ENCODE measurements at places on chromosomes 11 and 22.

DNA sequence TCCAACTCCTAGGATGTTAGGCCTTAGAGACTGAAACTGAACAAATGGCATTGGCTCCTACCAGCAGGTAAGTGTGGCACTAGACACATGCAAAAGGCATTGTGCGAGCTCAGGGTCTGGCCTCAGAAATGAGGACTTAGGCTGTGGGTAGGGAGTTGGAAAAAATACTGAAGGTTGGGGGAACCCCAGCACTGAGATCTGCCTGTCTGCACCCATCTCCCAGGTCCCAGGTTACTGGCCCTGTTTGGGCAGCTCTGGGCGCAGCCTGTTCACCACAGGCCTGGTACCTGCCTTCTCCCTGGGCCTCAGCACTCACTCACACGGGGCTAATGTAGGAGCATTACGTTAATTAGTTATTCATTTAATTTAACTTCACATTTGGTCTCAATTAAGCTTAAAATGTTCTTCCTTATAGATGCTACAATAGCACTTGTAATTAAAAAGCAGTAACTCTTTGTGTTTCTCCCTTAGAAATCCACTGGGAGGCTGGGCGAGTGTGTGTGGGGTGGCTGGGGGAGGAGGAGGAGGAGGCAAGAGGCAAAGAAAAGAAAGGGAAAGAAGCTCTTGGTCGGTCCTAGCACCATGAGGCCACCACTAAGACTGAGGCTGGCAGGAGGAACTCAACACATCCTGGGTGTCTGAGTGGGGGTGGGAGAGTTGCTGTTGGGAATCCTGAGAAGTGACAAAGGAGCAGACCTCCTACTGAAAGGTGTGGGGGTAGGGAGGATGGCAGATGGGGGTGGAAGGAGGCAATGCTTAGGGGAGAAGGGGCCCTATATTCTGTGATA, 19.4 kb downstream of the TMEM218 start:
- DNase-seq: no peak

- no peak for DNase-seq
Measured at GRCh38 chr11:19739872-19740271, 27.2 kb downstream of the NAV2 start.

- DNase-seq: peak; percentile 99
Measured at GRCh38 chr11:65354265-65355012, at the start of gene TIGD3. Gene TIGD3 (plus strand): TSS chr11:65354751. CDS start chr11:65355809, 1,058 bp downstream.

DNA sequence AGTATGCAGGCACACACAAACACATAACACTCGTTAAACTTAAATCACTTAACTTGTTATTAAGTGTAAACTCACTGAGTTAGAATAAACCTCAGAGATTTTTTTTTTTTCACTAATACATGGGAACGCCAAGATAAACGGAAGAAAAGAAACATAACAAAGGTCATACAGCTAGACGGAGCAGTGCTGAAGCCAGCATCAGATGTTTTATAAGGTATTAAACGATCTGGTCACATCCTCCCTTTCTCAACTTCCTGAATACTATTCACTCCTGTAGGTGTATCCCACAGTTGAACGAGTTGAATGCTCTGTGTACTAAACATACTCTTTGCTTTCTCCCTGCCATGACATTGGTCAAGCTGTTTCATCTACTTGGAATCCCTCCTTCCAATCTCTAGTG, 212.0 kb downstream of the SWAP70 start:
- no peak for DNase-seq

DNA sequence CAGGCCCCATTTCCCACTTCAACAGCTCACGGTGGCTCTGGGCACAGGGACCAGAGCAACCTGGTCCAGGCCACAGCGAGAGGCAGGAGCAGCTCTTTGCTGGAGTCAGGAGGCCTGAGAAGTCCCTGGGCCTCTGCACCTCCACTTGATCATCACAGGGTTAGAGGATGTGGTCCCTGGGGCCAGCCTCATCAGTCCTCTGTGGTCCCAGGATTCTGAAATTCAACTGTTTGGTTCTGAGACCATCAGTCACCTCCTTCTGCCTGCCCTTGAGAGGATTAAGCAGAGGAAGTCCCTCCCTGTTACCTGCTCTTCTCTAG, 24.9 kb upstream of the CBX7 start:
- no peak for DNase-seq

DNA sequence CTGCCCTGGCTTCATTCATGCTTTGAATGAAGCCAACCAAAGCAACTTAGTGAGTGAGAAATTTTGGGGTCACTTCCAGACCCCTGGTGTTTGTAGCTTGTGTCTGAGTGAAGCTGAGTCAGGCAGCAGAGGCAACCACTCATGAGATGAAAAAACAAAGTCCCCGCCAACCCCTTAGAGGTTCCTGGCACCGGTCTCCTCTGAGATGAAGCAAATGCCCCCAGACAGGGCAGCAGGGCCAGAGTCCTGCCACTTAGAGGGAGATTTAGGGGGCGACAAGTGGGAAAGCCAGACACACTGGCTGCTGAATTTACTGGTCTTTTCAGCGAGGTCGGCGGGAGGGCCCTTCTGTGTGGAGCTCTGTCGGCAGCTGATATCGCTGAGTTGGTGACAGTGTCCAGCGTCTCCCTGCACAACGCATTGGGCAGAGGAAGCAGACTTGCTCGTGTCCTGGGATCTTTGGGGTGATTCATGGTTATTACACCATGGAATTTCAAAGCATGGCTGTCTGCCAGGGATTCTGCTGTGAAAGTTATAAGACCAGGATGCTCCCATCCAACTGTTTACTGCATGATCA, 482.6 kb downstream of the MIAT start:
- DNase-seq: peak; percentile 82

DNA sequence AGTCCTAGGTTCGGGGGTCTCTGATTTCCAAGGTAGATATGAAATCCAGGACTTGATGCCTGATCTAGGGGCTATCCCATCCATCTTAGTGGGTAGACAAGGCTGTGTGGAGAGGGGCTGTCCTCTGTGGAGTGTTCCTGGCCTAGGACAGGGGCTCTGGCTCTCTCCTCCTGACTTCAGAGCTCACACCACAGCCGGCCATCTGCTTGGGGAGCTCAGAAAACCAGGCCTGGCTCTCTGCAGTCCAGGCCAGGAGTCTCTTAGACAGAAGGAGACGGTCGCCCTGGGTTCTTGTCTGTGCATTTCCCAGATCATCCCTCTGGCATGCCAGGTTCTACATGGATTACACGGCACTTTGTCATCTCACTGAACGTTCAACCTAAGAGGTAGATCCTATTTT, 17.9 kb downstream of the TUB start:
- DNase-seq: no peak

GRCh38 chr11:115257678-115258077, 246.5 kb downstream of the CADM1 start:
- no peak for DNase-seq

DNA sequence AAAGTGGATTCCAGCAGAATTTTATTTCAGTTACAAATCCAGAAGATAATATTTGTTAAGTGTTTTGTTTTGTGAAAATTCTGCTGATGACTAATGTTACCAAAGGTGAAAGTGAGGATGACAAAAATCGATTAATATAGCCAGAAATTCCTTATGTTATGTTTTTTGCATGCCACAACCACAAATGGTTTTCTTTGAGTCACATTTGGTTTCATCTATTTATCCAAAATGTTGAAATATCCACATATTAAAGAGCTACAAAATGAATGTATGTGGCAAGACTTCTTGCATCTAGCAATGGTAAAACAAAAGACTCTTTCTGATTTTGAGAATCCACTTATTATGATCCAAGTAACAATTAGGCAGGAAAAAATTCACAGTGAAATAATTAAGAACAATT, 150.1 kb upstream of the LRRC4C start:
- no peak for DNase-seq

- peak; percentile 90 for DNase-seq
Measured at GRCh38 chr11:72668629-72669347, 5.4 kb downstream of the PDE2A start.

DNA sequence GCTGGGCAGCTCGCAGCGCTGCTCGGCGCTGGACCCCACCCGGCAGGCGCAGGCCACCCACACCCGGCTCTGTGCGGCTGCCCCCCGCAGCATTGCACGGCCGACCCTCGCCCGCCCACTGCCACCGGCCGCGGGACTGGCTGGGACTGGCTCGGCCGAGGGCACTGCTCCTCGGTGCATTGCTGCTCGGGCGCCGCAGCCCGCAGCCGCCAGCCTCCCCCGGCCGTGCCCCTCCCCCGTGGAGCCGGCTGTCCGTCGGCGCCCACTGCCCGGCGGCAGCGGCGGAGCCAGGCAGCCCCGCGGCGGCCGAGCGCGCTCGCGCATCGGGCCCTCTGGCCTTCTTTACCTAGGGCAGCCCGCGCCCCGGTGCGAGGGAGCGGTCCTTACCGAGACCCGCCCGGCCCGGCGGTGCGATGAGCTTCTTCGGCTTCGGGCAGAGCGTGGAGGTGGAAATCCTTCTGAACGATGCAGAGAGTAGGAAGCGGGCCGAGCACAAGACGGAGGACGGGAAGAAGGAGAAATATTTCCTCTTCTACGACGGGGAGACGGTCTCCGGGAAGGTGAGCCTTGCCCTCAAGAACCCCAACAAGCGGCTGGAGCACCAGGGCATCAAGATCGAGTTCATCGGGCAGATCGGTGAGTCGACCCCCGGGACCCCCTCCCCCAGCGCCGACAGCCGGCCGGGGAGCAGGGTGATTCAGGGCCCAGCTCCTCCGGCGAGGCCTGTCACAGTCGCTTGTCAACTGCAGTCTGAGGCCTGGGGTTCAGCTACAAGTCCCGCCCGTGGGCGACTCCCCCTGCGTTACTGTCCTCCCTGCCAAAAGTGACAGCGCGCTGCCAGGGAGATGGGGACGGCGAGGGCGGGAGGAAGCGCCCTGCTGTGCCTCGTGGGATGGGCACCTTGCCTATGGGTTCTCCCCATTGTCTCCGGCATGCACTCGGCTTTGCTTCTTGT, 516 bp downstream of the VPS26B start:
- DNase-seq: peak; percentile 46

- no peak for DNase-seq
Measured at GRCh38 chr22:35521358-35522224, 19.0 kb upstream of the RASD2 start.

GRCh38 chr11:118281284-118281683, 17.2 kb upstream of the MPZL2 start:
- DNase-seq: no peak

- no peak for DNase-seq
Measured at GRCh38 chr11:111047374-111047773, 198.2 kb upstream of the POU2AF2 start.
